ENCODE measurements at places on chromosomes 2 and 18.

DNA sequence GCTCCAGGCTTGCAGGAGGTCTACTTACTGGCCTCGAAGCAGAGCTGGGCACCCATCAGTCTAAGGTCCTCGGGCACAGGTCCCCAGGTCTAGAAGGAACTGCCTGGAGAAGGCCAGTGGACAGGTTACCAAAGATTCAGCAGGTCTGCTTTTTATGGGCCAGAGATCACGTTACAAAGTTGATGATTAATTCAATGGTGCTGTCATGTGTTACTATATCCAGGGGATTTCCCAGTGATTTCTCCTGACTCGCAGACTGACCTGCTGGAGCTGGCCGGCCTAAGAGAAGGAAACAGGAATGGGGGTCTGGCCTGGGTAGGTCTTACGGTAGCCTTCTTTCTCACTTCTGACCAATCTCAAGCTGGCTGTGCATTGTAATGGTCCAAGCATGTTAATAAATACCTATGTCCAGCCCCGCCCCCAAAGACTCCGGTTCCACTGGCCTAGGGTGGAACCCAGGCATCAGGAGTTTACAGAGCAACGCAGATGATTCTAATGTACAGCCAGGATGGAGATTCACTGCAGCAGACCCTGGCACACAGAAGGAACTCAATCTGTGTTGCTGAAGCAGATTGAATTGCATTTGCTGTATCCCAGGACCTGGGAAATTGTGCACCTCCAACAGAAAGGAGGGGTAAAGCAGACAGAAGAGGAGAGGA lies at the start of gene NEURL3:
Gene NEURL3 (minus strand): TSS at position 127 of the 659 bp plus-strand sequence. CDS start 71 bp downstream, at position 56.
- no peak for DNase-seq

GRCh38 chr2:102229141-102229769 lies 42.4 kb downstream of the IL1RL2 start:
- no peak for DNase-seq

DNA sequence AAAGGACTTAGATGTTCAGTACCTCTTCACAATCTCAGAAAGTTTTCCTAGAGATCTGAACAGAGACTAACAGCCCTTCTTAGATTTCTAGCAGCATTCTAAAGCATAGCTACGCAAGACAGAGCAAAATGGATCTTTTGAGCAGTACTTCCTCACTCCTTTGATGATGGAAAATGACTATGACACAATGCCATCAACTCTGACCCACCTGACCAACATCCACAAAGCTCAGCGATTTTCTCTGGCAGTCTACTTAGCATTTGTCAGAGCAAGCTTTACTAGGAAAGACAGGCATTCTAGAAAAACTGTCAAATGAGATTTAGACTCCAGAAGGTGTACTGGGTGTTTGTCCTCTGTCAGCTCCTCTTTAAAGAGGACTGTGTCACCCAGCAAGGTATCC lies 180.9 kb upstream of the ACVR2A start:
- DNase-seq, result no peak

GRCh38 chr2:187422282-187422681 lies 25.8 kb downstream of the CALCRL start:
- no peak for DNase-seq

- no peak for DNase-seq
These were observed 203.7 kb downstream of the TMEM163 start for GRCh38 chr2:134515137-134515536.

GRCh38 chr18:42341423-42341822 lies 386.4 kb downstream of the PIK3C3 start:
- DNase-seq, result no peak

DNA sequence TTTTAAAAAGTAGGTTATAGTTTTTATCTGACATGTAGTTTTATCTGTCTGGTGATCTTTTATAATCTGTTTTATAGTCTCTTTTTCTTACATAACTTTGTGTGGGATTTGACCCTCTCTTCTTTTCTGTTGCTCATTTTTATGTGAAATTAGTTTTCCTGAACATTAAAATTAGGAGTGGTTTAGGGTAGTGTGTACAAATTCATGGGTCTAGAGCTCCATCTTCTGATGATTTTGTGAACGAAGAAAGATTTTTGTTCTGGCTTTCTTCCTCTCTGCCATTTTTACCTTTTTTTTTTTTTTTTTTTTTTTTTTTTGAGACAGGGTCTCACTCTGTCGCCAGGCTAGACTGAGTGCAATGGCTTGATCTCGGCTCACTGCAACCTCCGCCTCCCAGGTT lies 46.6 kb downstream of the SLC30A6 start:
- no peak for DNase-seq

- no peak for DNase-seq
These were observed 51.6 kb downstream of the DPP4 start for GRCh38 chr2:162022290-162022945.

DNA sequence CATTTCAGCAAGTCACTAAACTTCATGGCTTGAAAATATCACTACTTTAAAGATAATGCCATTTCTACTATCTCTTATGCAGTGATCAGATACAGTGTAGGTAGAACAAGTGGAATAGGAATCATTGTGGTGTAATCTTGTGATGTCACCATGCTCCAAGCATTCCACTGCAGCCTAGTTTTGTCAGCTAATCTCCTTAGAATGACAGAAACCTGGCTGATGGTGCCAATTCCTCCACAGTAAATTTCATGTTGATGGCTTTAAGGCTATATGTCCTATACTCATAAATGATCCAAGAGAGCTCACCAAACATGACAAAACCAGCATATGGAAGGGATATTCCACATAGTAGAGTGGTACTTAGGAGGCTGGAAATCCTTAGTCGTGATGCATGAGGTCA lies 184.9 kb downstream of the PDE1A start:
- no peak for DNase-seq

DNA sequence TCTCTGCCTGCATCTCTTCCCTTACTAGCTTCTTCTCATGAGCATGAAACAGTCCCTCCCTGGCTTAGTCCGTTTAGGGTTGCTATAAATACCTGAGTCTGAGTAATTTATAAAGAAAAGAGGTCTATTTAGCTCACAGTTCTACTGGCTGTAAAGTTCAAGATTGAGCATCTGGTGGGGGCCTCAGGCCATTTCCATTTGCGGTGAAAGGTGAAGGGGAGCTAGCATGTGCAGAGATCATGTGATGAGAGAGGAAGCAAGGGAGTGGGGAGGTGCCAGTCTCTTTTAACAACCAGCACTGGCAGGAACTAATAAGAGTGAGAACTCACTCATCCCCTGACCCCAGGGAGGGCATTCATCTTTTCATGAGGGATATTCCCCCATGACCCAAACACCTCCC lies 26.8 kb downstream of the RHBDD1 start:
- no peak for DNase-seq

- no peak for DNase-seq
These were observed 17.0 kb upstream of the CRYBA2 start for GRCh38 chr2:219010162-219010756.

DNA sequence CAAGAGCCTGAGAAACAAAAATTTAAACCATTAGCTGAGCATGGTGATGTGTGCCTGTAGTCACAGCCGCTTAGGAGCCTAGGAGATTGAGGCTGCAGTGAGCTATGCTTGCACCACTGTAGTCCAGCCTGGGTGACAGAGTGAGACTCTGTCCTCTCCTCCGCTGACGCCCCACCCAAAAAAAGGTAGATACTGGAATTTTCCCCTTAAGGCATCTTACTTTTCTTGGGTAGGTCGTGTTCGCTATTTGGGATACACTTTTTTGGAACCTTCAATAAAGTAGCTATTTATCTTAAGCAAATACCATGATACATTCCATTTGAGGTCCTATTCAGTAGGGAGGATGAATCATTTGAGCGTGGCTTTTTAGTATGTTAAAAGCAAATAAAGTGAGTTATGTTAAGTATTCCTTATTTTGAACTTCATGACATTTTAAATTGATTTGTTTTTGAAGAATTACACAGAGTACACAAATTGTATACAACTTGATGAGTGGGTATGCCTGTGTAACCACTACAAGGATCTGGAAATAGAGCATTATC lies 38.7 kb downstream of the RALBP1 start:
- DNase-seq, result no peak

DNA sequence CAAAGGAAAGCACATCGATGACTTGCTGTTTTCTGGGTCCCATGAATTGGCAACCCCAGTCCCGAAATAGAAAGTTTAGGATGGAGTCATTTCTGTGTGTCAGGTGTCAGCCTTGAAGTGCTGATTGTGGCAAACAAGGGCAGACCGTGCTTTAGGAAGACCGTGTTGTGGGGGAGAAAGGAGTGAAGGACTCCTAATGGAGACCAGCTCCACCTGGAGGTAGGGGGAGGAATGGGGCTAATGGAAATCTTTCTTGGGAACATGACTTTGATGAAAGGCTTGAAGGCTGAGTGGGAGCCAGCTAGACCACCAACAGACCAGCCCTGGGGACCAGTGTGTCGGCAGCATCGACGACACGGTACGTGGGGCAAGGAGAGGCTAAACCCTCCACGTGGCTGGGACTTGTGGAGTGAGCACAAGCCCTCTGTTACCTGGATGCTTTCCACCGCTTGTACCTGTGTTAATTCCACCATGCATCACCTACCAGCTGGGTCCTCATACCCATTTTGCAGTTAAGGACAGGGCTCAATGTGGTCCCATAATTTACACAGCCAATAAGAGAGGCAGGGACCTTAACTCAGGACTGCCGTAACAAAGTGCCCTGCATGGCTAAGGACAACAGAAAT lies 104.2 kb downstream of the SH3BP4 start:
- no peak for DNase-seq

GRCh38 chr2:6665093-6666045 lies 200.3 kb downstream of the CMPK2 start:
- no peak for DNase-seq

GRCh38 chr2:68734176-68734575 lies 435 bp upstream of the ARHGAP25 start:
- no peak for DNase-seq

- no peak for DNase-seq
These were observed 2.1 kb downstream of the SPOPL start for GRCh38 chr2:138503652-138504051.

DNA sequence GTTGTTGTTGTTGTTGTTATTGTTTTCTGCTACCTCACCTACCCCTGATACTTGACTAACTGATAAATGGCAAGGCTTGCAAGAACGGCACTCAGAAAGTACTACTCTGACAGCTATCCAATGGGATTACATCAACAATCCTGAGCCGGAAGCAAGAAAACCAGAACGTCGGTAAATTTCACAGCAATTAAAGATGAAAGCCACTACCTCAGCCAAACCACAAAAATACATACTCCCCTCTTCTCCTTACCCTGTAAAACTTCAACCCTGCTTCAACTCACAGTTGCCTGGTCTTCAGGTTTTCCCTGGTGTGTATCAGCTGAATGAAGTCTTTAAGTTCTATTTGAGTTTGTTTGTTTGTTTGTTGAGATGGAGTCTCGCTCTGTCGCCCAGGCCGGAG lies 293.7 kb upstream of the RND3 start:
- no peak for DNase-seq

DNA sequence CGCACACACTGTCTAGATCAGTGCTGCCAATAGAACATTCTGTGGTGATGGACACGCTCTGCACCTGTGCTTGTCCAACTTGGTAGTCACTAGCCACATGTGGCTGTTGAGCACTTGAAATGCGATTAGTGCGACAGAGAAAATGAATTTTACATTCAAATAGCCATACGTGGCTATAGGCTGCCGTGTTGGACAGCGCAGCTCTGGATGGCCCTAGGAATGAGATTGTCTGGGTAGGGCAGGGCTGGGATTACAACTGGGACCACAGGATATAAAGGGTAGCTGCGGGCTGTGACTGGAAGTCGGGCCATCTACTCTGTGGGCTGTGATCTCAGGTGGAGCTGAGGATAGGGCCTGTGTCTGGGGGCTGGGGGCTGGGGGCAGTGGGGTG lies 5.2 kb downstream of the ASIC4 start:
- DNase-seq, result no peak

DNA sequence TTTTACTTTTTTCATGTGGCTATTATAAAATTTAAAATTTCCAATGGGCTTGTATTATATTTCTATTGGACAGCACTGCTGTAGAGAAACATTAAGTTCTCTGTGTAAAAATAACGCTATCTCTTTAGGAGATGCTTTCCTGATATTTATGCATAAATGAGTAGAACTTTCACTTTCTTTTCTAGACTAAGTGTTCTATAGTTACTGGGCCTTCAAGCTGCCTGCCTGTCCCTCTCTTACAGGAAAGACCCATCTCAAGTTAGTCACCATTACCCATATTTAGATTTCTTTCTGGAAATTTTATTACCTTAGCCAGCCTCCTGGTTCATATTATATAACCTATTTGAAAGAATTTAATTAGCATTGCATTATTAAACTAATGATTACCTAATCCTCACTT lies 4.8 kb downstream of the ITGA4 start:
- no peak for DNase-seq
